SK-N-SH treated with all-trans-retinoic acid at 6 μM for 48 hours (cell line): ENCODE measurements at places on chromosomes 16 and 17.

DNA sequence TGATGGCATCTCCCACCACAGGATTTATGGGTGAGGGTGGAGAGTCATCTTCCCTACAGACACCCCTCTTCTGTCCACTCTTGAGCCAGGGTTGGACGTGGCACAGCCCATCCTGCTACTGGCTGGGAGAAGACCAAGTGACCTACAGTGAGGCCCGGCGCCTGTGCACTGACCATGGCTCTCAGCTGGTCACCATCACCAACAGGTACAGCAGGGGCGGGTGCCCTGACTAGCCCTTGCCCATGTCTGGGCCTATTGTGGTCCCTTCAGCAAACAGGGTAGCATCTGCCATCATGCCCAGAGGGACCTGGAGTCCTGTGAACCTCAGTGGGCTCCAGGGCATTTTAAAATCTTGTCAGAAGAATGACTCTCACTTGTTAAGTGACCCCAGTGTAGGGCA is 48.2 kb downstream of the MRC2 start:
- no peak for ATAC-seq

DNA sequence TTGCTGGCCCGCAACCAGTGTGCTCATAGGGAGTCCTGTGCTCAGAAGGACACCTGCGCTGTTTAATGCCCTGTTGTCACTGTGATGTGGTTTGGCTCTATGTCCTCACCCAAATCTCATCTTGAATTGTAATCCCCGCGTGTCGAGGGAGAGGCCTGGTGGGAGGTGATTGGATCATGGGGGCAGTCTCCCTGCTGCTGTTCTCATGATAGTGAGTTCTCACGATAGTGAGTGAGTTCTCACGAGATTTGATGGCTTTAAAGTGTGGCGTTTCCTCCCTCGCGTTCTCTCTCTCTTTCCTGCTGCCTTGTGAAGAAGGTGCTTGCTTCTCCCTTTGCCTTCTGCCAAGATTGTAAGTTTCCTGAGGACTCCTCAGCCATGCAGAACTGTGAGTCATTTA is 66.8 kb downstream of the AKAP1 start:
- ATAC-seq: no peak

GRCh38 chr16:76862901-76863300 is 328.1 kb upstream of the MON1B start:
- ATAC-seq: no peak

GRCh38 chr17:37200497-37200896 is 175.3 kb upstream of the C17orf78 start:
- ATAC-seq: no peak

DNA sequence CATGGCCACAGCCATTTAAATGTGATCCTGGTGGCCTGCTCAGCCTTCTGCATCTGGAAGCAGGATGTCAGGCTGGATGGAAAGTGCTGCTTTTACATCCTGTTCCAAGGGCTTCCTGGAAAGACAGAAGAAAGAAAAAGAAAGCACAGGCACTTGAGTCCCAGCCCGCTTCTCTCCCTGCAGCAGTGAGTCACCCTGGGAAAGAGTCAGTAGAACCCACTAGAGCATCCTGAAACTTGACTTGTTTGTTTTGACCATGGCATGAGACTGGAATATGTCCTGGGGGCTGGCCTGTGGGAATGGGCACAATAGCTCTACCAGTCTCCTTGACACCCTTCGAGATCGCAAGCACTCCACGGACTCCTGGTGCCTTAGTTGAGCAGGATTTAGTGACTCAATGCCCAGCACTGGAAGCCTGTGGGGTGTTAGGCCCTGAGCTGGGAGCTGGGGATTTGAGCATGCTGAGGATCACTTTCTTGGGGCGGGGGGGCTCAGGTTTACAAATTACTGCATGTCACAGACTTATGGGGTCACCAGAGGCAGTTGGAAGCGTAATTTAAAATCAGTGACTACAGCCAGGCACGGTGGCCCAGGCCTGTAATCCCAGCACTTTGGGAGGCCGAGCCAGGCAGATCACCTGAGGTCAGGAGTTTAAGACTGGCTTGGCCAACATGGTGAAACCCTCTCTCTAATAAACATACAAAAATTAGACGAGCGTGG is 22.1 kb upstream of the GNA13 start:
- ATAC-seq: peak; percentile 60

DNA sequence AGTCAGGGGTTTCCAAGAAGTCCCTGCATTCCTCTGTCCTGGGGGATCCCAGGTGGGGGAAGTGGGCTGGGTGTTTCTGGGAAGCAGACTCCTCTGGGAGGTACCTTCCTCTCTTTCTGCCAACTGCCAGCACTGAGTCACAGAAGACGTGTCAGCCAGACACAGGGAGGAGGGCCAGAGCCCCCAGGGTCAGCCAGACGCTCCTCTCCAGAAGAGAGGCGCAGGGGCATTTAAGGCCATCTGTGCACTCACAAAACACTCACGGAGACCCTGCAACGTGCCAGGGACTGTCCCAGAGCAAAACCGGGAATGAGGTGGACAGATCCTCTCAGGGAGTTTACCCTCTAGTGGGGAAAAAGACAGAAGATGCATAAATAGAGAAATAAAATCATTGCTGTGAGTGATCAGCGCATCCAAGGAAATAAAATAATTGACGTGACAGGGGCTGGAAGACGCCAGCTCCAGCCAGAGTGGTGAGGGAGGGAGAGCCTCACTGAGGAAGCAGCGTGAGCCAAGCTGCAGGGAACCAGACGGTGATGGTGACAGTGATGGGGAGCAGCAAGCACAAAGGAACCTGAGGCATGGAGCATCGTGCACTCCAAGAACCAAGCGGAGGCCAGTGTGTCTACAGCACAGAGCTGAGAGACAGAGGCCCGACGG is 105.4 kb downstream of the ZNF423 start:
- ATAC-seq: no peak; the same call in 2 of the 3 replicates

DNA sequence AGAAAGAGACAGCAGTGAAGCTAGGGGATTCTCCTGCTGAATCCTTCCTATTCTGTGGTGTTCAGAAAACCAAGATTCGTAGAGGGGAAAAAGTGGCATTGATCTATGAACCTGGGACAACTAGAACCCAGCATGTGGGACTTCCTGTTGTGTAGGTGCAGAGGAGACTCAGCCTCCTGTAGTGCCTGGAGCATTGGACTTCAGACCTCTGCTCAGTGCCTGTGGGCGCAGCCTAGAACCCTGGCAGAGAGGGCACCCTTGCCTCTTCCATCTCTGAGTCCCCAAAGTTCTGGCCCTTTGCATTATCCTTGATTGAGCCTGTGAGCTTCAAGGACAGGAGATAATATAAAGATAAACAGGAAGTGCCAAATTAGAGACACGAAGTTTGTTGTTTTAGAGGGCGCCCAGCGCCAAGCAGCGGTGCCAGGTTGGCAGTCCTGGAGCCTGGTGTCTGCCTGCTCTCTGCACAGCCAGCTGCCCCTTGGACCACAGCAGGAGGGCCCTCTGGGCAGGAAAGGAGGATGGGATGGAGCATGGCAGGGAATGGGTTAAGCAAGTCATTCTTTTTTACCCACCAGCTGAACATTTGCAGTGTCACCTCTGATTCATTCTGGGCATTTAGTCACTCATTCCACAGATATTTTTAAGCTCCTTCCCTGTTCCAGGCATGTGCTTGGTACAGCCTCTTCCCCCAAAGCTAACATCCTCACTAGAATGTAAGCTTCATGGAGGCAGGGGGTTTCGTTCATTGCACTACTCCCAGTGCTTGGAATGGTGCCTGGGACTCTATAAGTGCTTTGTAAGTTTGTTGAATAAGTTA is 11.9 kb upstream of the SP6 start:
- peak; percentile 61 for ATAC-seq

- no peak for ATAC-seq
Measured at GRCh38 chr17:82888583-82889495, 49.0 kb upstream of the ZNF750 start.

GRCh38 chr17:73096211-73096610 is 3.7 kb upstream of the SLC39A11 start:
- ATAC-seq: no peak

DNA sequence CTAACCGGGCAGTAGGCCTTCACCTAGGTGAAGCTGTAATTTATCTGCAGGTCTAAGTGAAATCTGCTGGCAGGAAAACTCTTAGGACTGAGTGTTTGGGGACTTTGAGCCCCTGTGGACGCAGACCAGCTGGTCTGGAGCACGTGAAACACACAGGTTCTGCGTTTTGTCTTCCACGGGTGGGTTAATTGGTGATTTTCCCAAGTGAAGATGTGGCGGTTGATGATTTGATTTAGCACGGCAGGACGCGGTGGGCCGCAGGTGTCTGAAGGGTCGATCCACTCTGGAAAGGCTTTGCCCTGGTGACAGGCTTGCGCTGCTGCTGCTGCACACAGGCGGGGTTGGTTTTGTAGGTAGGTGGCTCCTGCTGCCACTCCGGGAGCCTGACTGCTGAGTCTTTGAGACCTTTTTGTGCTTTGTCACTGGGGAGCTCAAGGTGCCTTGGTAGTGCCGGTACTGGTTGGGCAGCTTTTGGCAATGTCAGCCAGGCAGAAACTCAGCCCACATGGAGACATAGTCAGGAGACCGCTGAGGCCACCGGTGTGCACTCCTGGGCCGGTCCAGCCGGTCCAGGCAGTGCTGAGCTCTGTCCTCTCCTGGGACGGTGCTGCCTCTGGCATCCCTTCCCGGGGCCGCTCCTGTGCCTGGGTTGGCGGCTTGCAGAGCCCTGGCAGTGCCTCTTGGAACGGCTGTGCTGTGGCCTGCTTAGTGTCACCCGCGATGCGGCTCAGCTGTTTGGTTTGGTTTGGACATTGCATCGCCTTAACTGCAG is 2.3 kb downstream of the BAIAP2 start:
- ATAC-seq: no peak

GRCh38 chr17:37756051-37756450 is 11.2 kb upstream of the HNF1B start:
- no peak for ATAC-seq

DNA sequence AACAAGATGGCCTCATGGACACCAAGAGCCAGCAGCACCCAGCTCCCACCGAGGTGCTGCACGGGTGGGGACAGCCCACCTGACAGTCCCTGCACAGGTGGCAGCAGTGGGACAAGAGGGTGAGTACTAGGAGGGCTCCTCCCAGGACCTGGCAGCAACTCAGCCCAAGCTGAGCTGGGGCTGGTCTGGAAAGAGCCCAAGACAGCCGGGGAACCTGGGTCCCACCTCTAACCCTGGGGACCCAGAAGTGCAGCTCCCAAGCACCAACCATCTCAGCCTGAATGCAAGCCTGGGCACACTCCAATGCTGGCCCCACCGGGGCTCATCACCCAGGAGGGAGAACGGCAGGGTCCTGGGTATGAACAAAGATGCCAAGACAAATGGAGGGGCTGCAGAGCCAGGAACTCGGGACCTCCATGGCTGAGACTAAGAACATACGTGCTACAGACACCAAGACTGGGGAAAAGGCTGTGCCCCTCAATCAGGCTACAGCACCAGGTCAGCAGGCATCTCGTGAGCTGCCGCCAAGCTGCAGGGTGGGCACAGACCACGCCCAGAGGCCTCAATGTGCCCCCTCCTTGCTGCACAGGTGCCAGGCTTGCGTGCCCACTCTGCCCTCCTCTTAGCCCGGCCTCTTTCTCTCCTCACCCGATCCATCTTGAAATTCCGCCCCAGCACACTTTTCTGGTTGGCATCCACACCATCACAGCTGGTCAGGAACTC is 37.5 kb upstream of the GSG1L start:
- ATAC-seq: no peak

DNA sequence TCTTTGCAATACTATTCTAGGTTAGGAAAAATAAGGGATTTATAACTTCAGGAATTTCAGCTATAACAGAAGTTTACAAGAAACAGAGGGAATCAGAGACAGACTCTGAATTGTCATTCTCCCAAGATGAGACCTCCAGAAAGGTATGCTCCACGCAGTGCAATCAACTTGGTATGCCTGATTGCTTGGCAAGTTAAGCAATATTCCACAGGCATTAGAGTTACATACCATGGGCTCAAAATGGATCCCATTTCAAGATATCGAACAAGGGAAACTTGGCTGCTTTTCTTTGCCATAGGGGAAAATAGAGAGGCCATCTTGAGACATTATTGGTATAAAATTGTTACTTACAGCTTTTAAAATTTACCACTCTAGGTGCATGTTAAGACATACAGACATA is 615.6 kb upstream of the SOX9 start:
- ATAC-seq: peak; percentile 43

DNA sequence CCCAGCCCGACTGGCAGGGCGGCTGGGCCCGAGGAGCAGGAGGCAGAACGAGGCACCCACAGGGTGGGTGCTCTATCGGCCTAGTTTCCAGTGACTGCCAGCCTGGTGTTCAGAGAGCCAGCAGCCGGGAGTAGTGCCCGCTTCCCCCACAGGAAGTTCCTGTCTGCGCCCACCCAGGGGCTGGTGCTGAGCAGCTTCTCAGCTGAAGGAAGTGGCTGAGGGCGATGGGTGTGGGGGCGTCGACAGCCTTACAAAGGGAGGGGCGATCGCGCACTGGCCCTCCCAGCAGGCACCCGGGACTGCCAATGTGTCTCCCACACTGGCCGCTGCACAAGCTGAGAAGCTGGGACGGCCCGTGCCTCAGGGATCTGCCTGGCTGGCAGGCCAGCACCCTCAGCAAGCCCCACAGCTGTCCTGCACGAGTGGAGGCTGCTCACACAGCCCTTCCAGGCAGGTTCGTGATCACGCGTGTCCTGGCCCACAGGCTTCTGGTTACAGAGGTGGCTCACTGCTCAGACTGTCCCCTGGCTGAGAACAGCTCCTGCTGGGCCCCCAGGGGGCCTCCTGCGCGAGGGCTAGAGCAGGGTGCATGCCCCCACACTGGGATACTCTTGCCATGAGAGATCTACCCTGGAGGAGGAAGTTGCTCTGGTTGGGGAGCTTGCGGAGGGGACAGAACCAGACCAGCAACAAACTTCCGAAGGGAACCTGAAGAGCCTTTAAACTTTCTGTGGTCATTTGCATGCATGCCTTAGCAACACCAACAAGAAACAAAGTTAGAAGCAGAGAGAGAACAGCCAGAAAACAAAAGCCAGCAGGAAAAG is 2.5 kb downstream of the RNF166 start:
- ATAC-seq: no peak

DNA sequence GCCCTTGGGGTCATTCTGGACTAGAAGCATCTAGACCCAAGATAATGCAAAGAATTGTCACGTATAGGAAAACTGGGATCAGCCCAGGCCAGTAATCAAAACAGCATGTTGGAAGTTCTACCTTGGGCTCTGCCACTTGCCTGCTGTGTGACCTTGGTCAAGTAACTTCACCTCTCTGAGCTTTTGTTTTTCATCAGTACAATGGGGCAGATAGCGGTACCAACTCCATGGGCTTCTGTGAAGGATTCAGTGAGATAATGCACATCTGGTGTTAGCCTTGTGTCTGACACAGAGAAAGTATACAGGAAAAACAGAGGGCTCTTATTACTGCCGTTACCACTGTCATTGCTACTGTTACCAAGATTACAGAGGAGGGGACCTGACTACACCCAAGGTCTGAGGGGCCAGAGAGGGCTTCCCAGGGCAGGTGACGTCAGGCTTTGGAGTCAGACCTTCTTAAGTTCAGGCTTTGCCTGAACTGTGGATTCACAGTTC is 24.6 kb downstream of the CMIP start:
- no peak for ATAC-seq

- ATAC-seq: no peak
Measured at GRCh38 chr16:25108054-25108453, 3.5 kb upstream of the LCMT1 start.

GRCh38 chr16:66369055-66369592 is 2.6 kb downstream of the CDH5 start:
- ATAC-seq: no peak

- ATAC-seq: peak; percentile 92
Measured at GRCh38 chr17:13353590-13353989, 248.1 kb downstream of the HS3ST3A1 start.
